ENCODE measurements at places on chromosomes 13 and 19.

DNA sequence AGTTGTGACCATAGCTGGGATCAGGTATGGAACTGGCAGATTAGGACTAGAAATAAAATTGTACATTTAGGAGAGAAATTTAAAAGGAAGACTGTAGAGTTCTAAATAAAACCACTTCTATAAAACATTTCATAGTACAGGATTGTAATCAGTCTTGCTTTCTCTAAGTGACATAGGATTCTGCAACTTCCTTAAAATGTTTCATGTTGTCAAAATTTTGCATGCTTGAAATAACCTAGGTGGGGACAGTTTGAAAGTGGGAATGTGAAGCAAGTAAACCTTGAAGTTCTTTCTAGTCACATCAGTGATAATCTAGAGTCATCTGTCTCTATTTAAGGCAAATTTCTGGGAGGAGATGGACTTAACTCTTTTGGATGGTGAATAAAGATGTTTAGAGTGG is 6.7 kb downstream of the TM9SF2 start:
- no peak for DNase-seq

DNA sequence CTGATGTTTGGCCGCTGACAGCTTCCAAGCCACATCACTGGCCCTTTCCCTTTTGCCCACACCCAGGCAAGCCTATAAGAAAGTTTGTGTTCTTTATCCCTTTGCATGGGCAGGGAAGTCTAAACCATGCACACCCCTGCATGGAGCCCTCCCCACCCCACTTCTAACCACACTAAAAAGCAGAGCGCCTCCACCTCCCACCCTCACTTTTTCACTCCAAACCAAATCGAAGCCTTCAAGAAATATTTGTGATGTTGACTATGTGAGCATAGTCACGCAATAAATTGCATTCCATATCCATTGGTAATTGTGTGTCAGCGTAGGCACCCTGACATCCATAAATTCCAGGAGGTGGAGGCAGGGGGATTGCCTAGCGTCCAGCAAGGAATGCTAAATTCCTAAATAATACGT is 104.4 kb upstream of the LSM14A start:
- DNase-seq, result no peak

DNA sequence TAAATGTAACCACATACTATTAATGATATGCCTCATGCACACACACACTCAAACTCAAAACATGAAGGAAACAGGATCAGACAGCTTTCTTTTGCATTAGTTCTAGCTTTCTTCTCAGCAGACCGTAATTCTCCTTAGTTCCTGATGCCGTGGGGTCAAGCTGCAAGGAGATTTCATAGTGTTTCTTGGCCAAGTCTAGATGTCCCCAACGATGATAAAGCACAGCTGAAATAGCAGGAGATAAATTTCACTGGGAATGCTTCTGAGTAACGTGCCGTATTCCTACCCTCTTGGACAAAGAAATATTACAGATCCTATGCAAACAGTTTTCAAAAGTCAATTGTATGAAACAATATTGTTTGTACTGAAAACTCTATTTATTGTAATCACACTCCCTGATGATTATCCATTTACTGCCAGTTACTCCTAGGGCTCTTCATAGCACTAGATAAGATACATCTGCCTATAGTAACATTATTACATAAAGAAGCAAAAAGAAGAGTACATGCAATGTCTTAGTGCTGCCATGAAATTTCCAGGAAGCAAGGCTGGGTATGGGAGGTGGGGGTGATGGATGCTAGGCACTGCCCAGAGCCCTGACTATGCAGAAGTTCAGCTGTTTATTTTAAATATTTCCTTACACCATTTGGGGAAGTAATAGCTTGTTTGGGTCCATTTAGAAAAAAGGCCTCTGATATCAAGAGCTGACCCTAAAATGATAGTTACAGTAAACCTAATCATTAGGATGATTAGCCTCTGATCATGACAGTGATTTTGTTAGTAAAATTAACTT is 16.5 kb upstream of the GGACT start:
- DNase-seq, result no peak

DNA sequence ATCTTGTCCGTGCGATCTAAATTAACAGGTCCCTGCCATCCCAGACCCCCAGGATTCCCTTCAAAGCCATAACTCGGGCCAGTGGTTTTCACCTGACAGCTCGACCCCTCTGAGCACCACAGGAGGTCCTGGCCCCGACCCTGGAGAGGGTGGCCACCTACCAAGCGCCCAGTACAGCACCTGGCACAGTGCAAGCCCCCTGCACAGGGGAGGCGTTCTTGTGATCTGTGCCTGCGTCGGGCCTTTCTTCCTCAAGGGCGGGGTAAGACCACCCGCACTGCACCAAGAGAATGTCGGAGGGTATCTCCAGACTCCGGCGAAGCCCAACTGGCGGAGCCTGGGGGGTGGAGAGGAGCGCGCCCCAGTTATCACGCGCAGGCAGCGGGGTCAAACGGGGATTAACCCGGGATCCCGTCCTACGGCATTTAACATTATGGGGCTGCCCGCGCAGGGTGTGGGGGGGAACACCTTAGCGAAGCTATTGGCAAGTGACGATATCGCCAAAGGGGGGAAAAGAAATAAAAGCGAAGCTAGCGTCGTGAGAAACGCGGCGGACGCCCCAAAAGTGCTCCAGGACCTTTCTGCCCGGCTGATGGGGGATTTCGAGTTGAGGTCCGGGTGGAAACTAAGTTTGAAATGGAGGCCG is 1.3 kb upstream of the HNRNPL start:
- no peak for DNase-seq

- DNase-seq, result no peak
These were observed 27.6 kb downstream of the EDNRB start for GRCh38 chr13:77891041-77891440.

DNA sequence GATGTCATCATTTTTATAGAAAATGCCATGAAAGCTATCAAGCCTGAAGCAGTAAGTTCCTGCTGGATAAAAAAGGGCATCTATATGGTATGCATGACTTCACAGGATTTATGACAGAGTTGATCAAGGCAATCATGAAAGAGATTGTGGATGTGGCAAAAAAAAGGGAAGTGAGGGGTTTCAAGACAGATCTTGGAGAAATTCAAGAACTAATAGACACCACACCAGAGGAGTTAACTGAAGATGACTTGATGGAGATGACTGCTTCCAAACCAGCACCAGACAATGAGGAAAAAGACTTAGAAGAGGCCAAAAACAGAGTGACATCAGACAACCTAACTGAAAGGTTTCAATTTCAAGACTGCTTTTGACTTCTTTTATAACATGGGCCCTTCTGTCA is 691.1 kb upstream of the SLC10A2 start:
- DNase-seq, result no peak

- no peak for DNase-seq
These were observed at the start of gene TICAM1 for GRCh38 chr19:4831304-4831978. TSS of gene TICAM1 (minus strand) at chr19:4831712. CDS start at chr19:4818377, 13,335 bp downstream.

DNA sequence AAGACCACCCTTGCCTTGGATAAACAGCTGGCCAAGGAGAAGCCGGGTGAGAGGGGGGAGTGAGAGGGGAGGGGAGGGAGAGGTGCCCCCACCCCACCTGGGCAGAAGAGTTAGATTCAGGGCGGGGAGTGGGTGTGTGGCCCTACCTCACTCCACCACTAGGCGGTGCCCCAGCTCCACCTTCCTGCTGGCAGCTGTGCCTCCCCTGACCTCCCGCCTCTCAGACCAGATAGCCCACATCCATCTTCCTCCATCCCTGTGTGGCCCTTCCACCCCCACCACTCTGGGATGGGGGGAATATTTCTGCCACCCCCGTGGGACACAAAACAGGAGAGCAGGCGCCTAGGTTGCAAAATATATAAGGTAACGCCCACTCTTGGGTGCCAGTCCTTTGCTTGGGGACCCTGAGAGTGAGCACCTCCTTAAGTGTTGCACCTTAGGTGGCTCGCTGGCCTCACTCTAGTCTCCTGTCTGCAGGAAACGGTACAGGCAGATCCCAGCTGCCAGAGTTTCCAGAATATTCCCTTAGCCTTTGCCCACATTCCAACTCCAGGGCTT is 13.8 kb upstream of the EHD2 start:
- DNase-seq, result peak; percentile 19

- DNase-seq, result peak; percentile 41
These were observed 629 bp upstream of the LRRC63 start for GRCh38 chr13:46211116-46211482.

GRCh38 chr19:49058562-49058961 is 1.0 kb upstream of the CGB7 start:
- DNase-seq, result no peak

- no peak for DNase-seq
These were observed 32.8 kb downstream of the IGFL2 start for GRCh38 chr19:46180701-46181387.

- DNase-seq, result no peak
These were observed 4.8 kb downstream of the MKNK2 start for GRCh38 chr19:2046046-2046907.

GRCh38 chr19:54653181-54653809 is 9.5 kb upstream of the LILRB4 start:
- DNase-seq, result peak; percentile 12

DNA sequence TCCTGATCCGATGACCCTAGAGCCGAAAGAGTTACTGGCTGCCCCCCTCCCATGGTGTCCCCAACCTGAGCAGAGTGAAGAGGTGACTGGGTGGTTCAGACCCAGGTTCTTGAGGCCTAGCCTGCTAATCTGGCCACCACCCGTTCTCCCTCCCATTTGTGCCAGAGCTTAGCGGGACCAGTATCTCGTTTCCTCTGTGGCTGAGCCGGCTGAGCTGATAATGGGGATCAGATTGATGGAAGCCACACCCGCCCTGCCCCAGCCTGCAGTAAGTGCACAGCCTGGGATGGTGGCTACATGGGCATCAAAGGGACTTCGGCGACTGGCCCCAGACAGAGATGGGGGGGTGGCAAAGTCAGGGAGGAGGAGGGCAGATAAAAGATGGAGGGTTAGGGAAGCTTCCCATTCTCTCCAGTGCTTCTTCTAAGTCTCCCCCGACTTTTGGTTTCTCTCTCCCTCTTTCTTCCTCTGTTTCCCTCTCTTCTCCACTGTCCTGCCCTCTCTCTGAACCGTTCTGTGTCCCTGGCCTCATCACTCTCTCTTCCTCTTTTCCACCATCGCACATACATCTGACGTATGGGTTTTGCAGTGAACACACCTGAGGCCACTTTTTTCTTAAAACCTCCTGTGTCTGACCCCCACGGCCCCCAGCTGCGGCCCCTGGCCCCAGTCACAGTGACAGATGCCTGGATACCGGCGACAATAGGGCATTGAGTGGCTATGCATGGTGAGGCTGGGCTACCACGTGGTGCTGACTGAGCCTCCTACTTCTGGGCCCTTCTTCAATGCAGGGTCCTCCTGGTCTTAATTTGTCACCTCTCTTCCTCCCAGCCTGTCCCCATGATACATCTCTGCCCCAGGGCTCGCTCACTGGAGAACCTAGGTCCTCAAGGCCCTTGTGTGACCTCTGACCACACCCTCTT is 2.4 kb downstream of the ELAVL3 start:
- DNase-seq, result no peak

GRCh38 chr13:71727042-71727441 is 140.0 kb downstream of the DACH1 start:
- no peak for DNase-seq

DNA sequence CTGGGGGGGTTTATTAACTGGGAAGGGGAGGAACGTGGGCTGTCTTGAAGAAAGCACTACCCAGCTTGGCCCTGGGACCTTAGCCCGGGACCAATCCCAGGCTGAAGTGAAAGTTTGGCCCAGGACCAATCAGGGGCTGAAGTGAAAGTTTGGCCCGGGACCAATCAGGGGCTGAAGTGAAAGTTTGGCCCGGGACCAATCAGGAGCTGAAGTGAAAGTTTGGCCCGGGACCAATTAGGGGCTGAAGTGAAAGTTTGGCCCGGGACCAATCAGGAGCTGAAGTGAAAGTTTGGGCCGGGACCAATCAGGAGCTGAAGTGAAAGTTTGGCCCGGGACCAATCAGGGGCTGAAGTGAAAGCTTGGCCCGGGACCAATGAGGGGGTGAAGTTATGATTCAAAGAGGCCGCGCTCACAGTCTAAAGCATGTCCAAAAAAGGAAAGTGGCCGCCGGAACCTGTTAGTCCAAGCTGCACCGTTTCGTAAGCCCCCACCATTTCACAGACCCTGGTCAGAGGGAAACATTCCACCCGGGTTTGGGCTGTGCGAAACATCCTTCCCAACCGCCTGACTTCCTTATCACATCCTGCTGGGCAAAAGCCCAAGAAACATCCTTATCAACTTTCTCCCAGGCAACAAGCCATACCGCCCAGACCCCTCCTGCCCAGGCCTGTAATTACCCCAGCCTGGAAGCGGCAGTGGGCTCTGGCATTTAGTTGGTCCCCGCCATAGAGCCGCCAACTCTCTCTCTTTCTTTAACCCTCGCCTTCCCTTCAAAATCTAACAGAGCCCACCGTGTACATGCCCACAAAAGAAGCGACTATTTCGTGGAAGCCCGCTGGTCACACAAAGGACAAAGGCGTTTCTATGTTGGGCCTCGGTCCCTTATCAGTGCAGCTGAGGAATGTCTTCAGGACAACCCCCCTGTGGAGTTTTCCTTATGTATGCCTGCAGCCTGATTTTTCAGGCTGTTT is 1.1 kb downstream of the ZNF850 start:
- no peak for DNase-seq

- DNase-seq, result no peak
These were observed 11.8 kb downstream of the COL4A2 start for GRCh38 chr13:110318920-110319319.

- DNase-seq, result no peak
These were observed 1.2 kb upstream of the GPX4 start for GRCh38 chr19:1102407-1103131.

GRCh38 chr13:98761126-98761985 is 8.9 kb upstream of the SLC15A1 start:
- DNase-seq, result no peak

- DNase-seq, result no peak
These were observed 32.2 kb downstream of the SLC10A2 start for GRCh38 chr13:103033999-103034398.

DNA sequence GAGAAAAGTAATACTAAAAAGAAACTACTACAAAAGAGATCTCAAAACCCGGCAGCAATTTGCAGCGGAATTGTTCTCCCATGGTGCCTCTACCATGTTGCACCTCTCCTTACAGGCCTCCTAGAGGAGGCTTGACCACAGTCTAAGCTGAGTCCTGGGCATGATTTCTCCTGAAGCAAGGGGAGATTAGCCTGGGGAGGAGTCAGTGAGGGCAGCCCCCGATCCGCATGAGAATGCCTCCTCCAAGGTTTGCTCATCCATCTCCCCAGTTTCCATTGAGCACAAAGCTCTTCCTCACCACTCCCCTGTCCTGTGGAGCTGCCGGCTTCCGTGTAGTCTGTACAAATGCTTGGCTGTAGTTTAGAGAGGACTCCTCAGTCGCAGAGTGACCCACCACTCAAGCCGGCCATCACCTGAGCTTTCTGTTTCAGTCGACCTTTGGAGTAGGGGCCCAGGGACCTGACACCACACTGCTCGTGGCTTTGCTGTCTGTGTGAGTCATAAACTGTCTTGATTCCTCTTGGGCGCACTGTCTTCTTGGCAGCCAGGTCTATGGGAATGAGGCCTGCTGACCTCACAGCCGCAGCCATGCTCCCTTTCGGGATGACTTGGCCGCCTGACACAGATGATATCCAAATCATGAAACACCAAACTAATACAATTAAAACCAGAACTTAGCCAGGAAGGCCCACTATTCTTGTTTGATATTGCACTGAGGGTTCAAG is 72.3 kb downstream of the C1QTNF9 start:
- DNase-seq, result no peak

GRCh38 chr13:42064966-42065365 is 16.5 kb downstream of the DGKH start:
- no peak for DNase-seq

- DNase-seq, result no peak
These were observed 703 bp downstream of the ZNF506 start for GRCh38 chr19:19820774-19821320.

Data from NCI-H748 treated with DMSO at 0.1 percent for 48 hours (cell line).